Fibroblast of the aortic adventitia (primary cell): ENCODE measurements at places on chromosomes 12 and 14. TPM values are rescaled to one million over a fixed set of nuclear protein-coding genes. Genes with fewer than 3 reads are reported as not detected.

PPP4R3A gene
- total RNA-seq, result 51.9 and 59.4 TPM in 2 replicates

KLRC3 gene
- not detected in 2 replicates for total RNA-seq

CRACR2A gene
- 4.8 and 16.8 TPM in 2 replicates for total RNA-seq

SERPINA3 gene
- 5.3 and 13.6 TPM in 2 replicates for total RNA-seq

RD3L gene
- total RNA-seq, result not detected in 2 replicates

CIPC gene
- total RNA-seq, result 5.2 and 13.9 TPM in 2 replicates
